ENCODE measurements at places on chromosomes 3 and 15.

DNA sequence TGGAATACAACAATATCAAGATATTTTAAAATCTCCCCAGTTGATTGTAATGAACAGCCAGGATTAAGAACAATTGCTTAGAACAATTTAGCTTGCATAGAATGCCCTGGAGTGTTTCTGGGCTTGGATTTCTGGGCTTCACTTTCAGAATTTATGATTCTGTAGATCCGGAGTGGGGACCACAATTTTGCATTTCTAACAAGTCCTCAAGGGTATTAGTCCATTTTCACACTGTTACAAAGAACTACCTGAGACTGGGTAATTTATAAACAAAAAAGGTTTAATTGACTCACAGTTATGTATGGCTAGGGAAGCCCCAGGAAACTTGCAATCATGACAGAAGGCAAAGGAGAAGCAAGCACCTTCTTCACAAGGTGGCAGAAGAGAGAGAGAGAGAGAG lies 54.3 kb upstream of the MYRIP start:
- DNase-seq, result no peak

GRCh38 chr3:46934498-46935167 lies 41.9 kb downstream of the CCDC12 start:
- DNase-seq, result no peak

- DNase-seq, result no peak
These were observed 96.2 kb downstream of the ALDH1A2 start for GRCh38 chr15:57969355-57969754.

- DNase-seq, result no peak
These were observed 5.3 kb downstream of the CCDC80 start for GRCh38 chr3:112635674-112636073.

DNA sequence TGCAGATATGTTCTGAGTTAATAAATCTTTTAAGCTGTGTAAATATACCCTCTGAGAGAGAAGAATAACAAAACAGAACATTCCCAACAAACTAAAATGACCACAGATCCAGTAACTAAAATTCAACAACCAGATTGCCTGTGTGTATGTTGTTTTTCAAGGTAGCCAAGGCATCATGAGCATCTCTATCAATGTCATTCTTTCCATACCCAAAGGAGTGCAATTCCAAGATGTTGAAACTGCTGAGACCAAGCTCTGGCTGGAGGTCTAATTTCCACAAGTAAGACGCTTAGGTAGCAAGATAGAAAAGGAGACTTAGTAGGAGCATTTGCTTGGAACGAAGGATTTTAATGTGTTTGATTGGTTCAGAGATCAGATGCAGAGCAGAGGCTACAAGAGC lies 276.3 kb downstream of the RBMS3 start:
- no peak for DNase-seq

- DNase-seq, result no peak
These were observed 759.4 kb downstream of the ROBO2 start for GRCh38 chr3:77799278-77799677.

GRCh38 chr15:59247364-59247763 lies 40.7 kb downstream of the LDHAL6B start:
- DNase-seq, result peak; percentile 40

- no peak for DNase-seq
These were observed 3.2 kb downstream of the CPEB1 start for GRCh38 chr15:82643992-82644391.

GRCh38 chr15:72796515-72797337 lies 13.2 kb upstream of the ADPGK start:
- peak; percentile 65 for DNase-seq

- no peak for DNase-seq
These were observed 5.9 kb downstream of the HCN4 start for GRCh38 chr15:73362900-73363299.

DNA sequence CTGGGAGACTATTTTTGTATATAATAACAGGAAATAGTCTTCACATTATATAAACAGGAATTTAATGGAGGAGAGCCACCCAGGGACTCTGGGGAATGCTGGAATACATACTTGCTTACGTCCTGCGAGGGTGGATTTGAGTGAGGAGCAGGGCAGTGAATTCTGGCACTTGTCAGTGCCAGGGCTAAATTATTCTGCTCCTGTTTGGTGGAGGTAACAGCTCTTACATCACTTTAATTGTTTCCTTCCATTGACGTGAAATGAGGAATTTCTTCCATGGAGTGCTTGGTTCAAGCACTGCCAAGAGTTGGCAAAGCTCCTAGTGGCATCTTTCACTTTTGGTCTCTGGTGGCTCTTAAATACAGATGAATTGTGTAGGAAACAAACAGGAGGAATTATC lies 94.1 kb upstream of the GOLGA8J start:
- DNase-seq, result no peak

DNA sequence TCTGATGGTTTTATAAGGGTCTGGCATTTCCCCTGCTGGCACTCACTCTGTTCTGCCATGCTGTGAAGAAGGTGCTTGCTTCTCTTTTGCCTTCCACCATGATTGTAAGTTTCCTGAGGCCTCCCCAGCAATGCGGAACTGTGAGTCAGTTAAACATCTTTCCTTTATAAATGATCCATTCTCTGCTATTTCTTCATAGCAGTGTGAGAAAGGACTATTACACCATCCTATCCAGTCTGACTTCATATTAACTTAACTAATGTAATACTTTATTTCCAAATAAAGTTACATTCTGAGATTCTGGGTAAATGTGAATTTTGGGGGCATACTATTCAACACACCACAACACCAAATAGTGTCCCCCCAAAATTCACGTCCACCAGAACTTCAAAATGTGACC lies 22.2 kb upstream of the MAP3K13 start:
- DNase-seq, result no peak

GRCh38 chr3:32621466-32621865 lies 50.8 kb upstream of the DYNC1LI1 start:
- DNase-seq, result no peak

GRCh38 chr15:43187544-43188155 lies 2.4 kb downstream of the CCNDBP1 start:
- DNase-seq, result no peak

DNA sequence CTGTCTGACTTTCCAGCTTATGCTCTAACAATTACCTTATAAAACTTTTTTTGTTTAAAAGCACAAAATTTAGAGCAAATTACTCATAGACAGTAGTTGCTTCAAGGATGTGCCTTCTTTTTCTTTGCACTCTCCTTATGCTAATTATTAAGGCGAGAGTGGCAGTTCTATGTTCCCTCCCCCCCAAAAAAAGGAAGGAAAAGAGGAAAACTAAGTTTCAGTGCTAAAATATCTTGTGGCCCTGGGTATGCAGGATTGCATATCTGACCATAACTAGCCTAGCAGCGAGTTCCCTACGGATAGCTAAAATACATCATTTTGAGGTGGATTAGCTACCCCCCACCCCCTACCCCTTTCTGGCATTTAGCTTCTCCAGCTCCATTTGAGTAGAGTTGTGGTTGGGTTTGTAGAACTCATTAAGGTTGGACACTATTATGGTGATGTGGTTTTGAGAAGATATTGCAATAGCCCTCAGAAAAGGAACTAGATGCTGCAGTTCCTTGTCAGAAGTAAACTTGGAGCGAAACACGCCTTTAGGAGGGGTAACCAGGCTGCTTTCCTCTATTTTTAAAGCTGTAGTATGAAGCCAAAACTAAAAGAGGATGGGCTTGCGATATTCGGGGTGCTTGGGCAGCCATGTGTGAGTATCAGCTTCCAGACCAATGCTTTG lies 174.6 kb downstream of the AKAP13 start:
- no peak for DNase-seq

GRCh38 chr3:155350571-155350970 lies 57.1 kb upstream of the STRIT1 start:
- no peak for DNase-seq

- DNase-seq, result no peak
These were observed 12.0 kb downstream of the TBC1D5 start for GRCh38 chr3:17730318-17730967.

DNA sequence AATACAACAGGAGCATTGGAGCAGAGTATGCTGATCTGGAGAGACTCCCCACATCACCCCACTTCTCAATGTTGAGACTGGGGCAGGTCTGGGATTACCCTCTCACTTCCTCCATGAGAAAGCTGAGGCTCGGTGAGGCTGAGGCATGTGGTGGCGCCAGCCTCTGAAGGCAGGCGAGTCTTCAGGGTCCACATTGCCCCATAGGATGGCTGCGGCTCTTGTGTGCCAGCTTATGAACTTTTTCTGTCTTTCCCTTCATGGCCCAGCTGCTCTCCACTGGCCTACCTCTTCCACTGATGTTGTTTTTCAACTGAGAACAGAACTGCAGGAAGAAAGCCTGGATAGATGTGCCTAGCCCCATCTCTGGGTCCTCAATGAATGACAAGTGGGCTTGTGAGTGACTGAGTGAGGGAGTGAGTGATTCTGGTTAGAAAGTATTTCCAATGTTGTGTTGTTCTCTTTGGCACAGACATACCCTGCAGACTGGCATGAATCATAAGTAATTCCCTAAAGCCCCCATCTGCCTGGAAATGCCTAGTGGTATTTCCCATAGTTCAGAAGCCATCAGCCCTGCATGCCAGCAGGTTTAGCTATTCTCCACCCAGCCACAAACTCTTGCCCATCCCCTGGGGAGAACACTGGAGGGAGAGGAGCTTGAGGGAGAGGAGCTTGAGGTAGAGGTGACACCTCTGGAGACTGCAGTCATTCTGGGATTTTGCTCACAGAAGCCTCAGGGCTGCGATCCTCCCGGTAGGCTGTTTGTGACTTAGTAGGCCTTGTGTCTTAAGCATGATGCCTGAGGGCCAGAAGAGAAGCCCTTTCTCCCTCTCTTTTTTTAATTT lies 56.9 kb downstream of the AMOTL2 start:
- DNase-seq, result no peak

- no peak for DNase-seq
These were observed 238.3 kb upstream of the PLSCR5 start for GRCh38 chr3:146843476-146843875.

- no peak for DNase-seq
These were observed 71.3 kb upstream of the STT3B start for GRCh38 chr3:31461426-31461825.

GRCh38 chr3:58704745-58705144 lies 38.2 kb upstream of the FAM3D start:
- DNase-seq, result no peak

DNA sequence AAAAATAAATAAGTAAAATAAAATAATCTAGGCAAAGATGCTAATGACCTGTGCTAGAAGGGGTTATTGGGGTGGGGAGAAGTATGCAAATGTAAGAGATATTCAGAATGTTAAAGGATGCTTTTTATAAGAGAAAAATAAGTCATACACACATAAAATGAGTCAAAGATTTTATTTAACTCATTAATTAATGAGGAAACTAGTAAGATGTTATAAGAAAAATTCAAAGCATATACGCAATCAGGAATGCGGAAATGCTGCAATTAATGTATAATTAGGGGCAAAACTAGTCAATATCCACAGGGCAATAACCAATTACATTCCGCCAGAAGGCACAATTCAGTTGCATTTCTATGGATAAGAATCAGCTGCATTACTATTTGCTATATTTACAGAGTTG lies 30.1 kb downstream of the MAP3K13 start:
- DNase-seq, result no peak
